Hematopoietic multipotent progenitor cell treated with erythropoietin and hydrocortisone succinate and interleukin-3 and kit ligand, for 6 days (in vitro differentiated cells): ENCODE measurements at places on chromosomes 4 and X.

GRCh38 chr4:173231916-173232315 is 63.3 kb downstream of the GALNT7 start:
- DNase-seq, result peak; percentile 71

DNA sequence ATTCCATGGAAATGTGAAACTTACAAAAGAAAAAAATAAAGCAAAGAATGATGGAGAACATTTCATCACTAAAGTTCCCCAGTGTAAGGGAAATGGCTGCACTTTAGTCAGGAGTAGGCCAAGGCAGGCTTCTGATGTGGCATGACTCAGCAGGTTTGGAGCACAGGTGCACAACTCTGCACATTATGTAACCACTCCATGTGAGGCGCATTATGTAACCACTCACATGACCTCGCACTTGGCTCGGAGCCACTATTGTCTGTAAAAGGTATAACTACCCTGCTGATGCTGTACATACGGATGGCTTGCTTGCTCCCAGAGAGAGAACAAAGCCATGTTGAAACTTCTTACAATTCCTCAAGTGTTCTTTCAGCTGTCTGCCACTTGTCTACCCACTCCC is 727.6 kb downstream of the TRAM1L1 start:
- peak; percentile 17 for DNase-seq

GRCh38 chr4:1616557-1616930 is 67.6 kb downstream of the FAM53A start:
- no peak for DNase-seq

GRCh38 chrX:33465137-33465536 is 253.8 kb upstream of the DMD start:
- no peak for DNase-seq

GRCh38 chr4:112585977-112586736 is 50.6 kb downstream of the ZGRF1 start:
- DNase-seq, result peak; percentile 11

GRCh38 chr4:10159671-10160070 is 43.1 kb upstream of the WDR1 start:
- no peak for DNase-seq
